ENCODE measurements at places on chromosomes 13 and 19. TPM values are rescaled to one million over a fixed set of nuclear protein-coding genes. Genes with fewer than 3 reads are reported as not detected.

POSTN gene
- total RNA-seq: 20.1 TPM

PLIN3 gene
- total RNA-seq: 443 TPM

TEX29 gene
- total RNA-seq: not detected

SPTBN4 gene
- total RNA-seq: 0.97 TPM

NLRP11 gene
- not detected for total RNA-seq

CHST8 gene
- not detected for total RNA-seq

EPSTI1 gene
- 2.7 TPM for total RNA-seq

SOX21 gene
- total RNA-seq: not detected

CAPN12 gene
- 0.30 TPM for total RNA-seq

LRG1 gene
- total RNA-seq: not detected

All from smooth muscle cell of the umbilical artery (primary cell).